Stimulated activated naive B cell treated with anti-CD40 and anti-IgM and Interleukin-4, amounts not matched to agents 10 μg/mL and 1 μg/mL and 100 μg/mL, for 72 hours (primary cell): ENCODE measurements at places on chromosomes 2 and 18.
A peak's percentile ranks its signal among the peaks of the same experiment; 100 is the strongest.

GRCh38 chr18:54626779-54627178, 35.7 kb downstream of the DYNAP start:
- DNase-seq, result no peak

- DNase-seq, result no peak
Measured at GRCh38 chr18:12345491-12346239, 31.4 kb downstream of the AFG3L2 start.

DNA sequence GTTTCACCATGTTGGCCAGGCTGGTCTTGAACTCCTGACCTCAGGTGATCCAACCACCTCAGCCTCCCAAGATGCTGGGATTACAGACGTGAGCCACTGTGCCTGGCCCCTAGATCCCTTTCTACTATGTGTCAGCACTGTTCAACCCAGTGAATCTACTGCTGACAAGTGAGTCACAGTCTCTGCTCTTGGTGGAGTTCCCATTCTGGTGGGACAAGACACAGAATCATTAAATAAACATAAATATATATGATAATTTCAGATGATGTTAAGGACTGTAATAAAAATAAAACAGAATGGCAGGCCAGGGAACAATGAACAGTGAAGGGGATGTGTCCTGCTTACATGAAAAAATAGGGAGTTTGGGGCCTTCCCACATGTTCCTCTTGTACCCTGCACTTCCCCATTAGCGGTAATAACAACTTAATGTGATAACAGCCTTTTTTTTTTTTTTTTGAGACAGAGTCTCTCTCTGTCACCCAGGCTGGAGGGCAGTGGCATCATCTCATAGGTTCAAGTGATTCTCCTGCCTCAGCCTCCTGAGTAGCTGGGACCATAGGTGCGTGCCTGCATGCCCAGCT, 112.2 kb downstream of the CPO start:
- no peak for DNase-seq

GRCh38 chr2:16140771-16141640, 200.7 kb downstream of the MYCN start:
- DNase-seq, result no peak

GRCh38 chr18:26746826-26747475, 118.6 kb downstream of the AQP4 start:
- DNase-seq, result no peak

DNA sequence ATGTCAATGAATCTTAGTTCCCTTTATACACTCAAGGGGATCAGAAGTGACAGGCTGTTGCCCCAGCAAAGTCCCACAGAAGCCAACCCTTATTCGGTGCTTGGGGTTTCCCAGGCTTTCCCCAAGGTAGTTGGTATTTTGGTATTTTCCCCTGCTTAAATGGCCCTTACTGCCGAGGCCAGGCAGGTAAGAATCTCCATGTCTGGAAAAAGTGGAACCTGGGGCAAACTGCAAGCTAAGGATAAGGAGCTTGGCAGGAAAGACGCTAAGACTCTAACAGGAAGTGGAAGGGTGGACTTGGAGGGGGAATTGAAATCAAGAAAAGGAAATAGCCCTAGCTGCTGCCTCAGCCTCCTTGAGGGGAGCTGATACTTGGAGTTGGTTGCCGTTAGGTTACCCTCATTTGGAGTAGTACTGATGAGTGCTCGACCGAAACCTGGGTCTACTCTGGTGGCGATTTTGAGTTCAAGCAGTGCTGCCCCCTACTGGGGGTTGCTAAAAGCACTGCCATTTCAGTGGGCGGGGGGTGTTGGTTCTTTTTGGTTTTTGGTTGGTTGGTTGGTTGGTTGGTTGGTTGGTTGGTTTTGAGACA, 3.3 kb upstream of the GPBAR1 start:
- peak; percentile 81 for DNase-seq

GRCh38 chr2:100785626-100786296, 34.2 kb upstream of the NPAS2 start:
- DNase-seq, result no peak
